ENCODE measurements at places on chromosomes 1 and 21.
A peak's percentile ranks its signal among the peaks of the same experiment; 100 is the strongest.

GRCh38 chr1:40876891-40877290, 14.7 kb upstream of the CITED4 start:
- no peak for DNase-seq

GRCh38 chr1:55506740-55507577, 291.8 kb upstream of the USP24 start:
- no peak for DNase-seq

DNA sequence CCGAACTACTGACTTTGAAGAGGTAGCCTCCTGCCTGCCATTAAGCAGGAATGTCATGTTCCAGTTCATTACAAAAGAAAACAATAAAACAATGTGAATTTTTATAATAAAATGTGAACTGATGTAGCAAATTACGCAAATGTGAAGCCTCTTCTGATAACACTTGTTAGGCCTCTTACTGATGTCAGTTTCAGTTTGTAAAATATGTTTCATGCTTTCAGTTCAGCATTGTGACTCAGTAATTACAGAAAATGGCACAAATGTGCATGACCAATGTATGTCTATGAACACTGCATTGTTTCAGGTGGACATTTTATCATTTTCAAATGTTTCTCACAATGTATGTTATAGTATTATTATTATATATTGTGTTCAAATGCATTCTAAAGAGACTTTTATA, 159.8 kb upstream of the SGIP1 start:
- DNase-seq, result no peak

GRCh38 chr1:11873395-11874257, 14.9 kb upstream of the NPPB start:
- DNase-seq, result no peak

DNA sequence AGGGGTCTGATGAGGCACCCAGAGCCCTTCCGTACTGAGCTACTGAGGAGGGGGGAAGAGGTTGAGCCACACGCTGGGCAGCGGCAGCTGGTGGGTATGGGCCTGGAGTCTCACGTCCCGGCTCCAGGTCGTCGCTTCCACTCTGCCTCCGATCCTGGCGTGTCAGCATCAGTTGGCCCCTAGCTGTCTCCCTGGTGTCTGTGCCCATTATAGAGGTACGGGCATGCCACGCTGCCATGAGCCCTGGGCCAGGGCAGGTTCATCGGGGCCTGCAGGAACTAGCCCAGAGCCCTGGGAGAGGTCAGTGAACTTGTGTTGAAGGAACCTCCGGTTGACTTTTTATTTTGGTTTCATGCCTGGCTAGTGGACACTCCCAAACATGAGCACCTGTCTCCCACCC, 18.2 kb downstream of the COQ8A start:
- no peak for DNase-seq

DNA sequence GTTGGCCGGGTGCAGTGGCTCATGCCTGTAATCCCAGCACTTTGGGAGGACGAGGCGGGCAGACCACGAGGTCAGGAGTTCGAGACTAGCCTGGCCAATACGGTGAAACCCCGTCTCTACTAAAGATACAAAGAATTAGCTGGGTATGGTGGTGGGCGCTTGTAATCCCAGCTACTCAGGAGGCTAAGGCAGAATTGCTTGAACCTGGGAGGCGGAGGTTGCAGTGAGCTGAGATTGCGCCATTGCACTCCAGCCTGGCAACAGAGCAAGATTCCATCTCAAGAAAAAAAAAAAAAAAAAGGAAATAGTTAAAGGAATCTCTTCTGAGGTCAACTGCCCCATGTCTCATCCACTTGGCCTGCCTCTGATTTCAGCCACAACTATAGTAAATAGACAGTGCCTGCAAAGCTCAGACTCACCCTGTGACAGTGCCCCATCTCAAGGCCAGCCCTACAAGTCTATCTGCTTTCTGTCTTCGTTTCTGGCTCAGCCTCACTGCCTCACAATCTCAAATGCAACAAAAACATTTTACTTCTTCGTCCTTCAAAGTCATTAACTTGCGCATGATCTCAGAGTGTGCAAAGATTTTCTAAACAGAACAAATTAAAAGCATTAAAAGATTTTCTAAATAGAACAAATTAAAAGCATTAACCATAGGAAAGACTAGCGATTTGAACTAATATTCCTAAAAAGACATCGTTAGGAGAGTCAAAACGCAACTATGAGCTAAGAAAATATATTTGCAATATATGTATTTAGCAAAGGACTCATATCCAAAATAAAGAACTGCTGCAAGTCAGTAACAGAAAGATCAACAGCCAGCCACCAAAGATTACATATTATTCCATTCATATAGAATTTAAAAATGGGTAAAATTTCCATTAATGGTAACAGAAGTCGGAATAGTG, 65.0 kb upstream of the PRDX6 start:
- no peak for DNase-seq

GRCh38 chr1:201408176-201408833, 9.2 kb upstream of the LAD1 start:
- peak; percentile 36 for DNase-seq

DNA sequence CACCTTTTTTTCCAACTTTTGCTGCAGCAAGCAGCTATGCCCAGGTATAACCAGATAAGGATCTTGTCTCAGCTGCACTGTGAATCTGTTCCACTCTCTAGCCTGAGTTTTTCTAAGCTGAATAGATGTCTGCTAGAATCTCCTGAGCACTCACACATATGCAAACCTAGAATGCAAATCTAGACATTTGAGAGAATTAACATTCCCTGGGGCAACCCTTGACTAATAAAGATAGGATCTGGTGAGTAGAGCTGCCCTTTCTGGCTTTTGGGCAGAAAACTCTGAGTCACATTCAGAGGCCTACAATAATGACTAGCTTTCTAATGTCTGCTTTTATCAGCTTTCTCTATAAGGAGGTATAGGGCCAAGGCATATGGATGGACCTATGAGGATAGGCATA, 61.4 kb upstream of the BARHL2 start:
- no peak for DNase-seq

DNA sequence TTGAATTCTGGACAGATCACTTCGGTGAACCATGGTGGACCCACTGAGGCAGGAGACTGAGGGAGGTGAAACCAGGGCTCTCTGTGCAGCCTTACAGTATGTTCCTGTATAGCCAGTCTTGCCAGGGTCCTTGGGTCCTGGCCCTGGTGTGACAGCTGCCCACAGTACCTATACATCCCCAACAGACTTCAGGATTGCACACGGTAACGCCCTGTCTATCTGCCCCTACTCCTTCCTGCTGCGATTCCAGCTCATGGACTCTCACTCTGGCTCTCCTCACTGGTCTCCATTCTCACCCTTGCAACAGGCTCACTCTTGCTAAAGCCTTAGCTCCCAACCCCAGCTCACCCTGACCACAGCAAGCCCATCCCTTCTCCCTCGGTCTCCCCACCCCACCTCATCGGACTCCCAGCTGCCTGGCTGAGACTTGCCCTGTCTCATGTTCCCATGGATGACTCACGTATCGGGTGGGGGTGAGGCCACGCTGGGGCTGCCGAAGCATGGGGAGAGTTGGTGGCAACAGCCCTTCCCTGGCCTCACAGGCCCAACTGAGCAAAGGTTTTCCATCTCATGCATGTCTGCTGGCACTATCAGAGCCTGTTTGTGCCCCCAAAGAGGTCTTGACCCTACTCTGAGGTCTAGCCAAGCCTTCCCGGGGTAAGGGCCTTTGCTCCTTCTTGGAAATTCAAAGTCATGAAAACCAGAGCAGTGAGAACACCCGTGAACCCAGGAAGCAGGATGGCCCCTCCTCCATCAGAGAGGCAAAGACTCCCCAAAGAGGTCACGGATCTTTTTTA, 7.1 kb downstream of the PHLDA3 start:
- DNase-seq, result peak; percentile 83

DNA sequence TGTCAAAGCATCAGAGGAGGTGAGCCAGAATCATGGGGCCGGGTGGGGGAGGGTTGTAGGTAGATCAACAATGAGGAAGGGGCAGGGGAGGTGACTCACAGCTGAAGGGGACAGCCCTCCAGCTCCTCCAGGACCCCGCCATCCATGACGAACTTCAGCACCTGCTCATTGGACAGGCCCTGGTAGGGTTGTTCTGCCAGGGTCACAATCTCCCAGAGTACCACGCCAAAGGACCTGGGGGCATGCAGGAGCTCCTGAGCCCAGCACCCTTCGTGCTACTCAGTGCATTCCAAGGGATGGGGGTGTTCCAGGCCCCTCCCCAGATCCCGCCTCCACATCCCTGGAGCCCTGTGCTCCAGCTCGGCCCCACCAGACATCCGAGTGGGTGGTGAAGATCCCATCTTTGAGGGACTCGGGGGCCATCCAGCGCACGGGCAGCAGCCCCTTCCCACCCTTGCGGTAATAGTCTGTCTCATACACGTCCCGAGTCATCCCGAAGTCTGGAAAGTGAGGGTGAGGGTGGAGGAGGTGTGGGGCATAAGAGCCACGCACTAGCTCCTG, 17.5 kb downstream of the INSRR start:
- no peak for DNase-seq

GRCh38 chr1:110387048-110387754, 3.6 kb downstream of the SLC16A4 start:
- no peak for DNase-seq

GRCh38 chr1:94255476-94255875, 18.1 kb upstream of the ARHGAP29 start:
- DNase-seq, result no peak

- no peak for DNase-seq
These were observed 64.0 kb upstream of the RUNX1 start for GRCh38 chr21:35113064-35113463.

DNA sequence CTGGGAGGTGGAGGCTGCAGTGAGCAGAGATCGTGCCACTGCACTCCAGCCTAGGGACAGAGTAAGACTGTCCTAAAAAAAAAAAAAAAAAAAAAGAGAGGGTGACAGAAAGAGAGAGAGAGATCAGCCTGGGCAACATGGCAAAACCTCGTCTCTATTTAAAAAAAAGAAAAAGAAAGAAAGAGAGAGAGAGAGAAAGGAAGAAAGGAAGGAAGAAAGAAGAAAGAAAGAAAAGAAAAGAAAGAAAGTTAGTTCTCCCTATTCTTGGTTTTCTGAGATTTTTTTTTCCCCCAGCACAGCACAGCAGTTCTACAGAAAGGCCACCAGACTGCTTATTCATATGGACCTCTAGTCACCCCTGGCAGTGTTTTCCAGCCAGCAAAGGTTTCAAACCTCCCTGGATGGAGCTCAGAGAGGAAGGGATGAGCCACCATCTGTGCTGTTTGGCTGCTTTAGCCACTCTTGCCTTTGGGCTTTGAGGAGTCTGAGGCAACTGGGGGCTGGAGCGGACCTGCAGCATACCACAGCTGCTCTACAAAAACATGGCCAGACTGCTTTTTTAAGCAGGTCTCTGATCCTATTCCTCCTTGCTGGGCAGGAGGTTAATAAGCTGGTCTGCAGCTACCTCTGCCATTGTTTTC, 10.6 kb downstream of the S100A6 start:
- no peak for DNase-seq

DNA sequence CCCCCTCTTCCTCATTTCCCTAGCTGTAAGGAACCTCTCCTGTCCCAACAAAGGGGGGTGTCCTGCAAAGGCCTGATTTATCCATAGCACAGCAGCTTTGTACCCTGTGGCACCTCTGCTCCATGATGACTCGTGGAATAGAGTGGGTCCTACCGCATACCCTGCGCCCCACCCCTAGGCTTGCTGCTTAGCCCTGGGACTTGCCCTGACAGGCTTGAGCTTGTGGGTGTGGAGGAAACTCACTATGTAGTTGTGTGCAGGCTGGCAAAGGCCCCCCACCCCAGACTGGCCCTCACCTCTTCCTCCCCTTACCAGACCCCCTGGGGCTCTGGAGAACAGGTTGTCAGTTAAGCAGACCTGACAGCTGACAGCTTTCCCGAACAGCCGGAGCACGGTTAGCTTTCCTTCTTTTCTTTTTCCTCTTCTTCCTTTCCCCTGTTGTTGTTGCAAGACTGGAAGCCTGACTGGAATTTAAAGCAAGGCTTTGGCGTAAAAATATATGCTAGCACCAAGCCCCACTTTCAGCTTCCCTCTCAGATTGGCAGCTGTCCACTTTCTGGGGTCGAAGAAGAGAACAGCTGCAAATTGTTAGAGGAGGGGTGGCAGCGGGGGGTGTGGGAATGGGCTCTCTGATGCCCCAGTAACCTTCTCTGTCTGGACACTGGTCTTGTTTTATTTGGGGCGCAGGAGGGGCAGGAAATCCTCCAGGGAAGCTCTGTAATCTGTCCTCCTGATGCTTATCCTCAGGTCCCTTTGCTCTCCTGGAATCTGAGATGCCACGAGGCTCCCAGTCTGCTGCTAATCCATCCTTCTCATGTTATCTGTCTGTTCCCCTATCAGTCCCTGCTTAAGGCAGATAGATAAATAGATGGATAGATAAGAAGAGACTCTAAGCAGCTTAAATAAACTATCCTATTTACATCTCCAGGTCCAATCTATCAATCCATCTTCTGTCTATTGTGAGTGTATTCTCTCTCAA, 134.6 kb downstream of the BRINP2 start:
- DNase-seq, result no peak

GRCh38 chr1:223631473-223631872, 34.0 kb downstream of the CAPN8 start:
- DNase-seq, result no peak

GRCh38 chr1:14543191-14543840, 55.2 kb upstream of the KAZN start:
- DNase-seq, result no peak

GRCh38 chr1:51734896-51735745, 118.2 kb downstream of the OSBPL9 start:
- no peak for DNase-seq

- DNase-seq, result no peak
These were observed 9.3 kb downstream of the RAVER2 start for GRCh38 chr1:64754173-64754572.

DNA sequence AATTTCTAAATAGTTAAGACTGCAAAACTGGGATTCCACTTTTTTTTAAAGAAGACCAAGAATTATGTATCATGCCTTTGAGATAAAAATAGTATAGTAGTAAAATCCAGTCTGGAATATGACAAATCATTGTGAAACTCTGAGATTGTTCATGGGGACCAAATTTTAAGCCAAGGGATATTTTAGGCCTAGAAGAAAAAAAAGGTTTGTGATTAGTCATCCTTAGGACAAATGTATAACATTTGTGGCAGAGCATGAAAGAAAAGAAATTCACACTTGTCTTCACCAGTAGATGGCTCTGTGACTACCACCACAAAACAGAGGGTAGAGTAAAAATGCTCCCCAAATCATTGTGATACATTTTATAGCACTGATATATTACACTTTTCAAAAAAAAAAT, 226.1 kb downstream of the KCTD3 start:
- DNase-seq, result no peak

DNA sequence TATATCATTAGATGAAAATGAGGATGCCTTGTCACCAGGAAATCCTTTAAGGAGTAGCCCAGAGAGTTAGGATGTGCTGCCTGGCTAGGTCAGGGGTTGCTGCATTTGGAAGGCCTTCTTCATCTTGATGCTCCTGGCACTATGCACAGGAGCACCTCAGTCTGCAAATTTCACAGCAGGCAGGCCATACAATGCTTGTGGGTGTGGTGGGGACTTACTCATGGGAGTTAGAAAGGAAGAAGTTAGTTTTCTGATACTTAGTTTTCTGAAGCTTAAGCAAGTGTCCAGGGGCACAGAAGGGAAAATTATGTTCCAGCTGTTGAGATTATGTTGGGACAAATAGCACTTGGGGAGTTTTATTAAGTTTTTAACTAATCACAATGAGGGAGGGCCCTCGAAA, 11.4 kb downstream of the HLX start:
- no peak for DNase-seq
